ENCODE measurements at places on chromosomes 2 and 18.

- DNase-seq, result no peak
Observed at GRCh38 chr2:144322379-144322778, 197.5 kb downstream of the ZEB2 start.

- DNase-seq, result no peak
Observed at GRCh38 chr18:59833785-59834184, 66.0 kb upstream of the PMAIP1 start.

DNA sequence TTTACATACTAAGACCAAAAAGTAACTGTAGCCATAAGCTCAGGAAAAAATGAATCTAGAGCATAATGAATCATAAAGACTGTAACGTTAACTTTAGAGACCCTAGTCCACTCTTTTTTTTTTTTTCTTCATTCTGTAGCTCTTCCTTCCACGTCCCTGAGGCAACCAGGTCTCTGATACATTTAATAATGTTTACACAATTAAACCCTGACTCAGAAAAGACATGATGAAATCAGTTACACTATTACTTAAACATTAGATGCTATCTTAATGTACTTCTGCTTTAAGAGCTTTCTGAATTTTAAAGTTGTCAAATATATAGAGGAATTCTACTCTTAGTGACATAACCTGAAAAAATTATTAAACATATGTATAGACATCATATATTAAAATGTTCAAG, 1121.5 kb upstream of the DDX18 start:
- no peak for DNase-seq

- DNase-seq, result no peak
Observed at GRCh38 chr18:46160050-46160798, 56.0 kb downstream of the HAUS1 start.

DNA sequence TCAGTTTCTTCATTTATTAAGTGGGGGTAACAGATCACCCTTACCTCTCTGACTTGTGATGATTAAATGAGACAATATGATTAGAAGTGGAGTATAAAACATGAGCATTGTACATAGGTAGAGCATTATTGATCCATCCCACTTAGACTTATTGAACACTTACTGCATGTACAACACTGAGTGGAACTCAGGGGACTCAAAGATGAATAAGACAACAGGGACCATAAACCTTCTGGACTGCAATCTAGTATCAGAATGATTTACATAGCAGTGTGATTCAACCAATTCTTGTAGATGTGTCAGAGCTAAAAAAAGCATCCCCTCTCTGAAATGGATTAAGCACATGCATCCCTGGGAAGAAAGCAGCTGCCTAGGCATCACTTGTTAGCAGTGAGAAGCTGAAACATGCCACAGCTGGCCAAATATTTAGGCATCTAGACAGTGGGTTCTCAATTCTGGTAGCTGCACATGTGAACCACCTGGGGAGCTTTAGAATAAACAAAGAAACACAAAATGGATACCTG, 111.5 kb downstream of the CYRIA start:
- DNase-seq, result no peak

DNA sequence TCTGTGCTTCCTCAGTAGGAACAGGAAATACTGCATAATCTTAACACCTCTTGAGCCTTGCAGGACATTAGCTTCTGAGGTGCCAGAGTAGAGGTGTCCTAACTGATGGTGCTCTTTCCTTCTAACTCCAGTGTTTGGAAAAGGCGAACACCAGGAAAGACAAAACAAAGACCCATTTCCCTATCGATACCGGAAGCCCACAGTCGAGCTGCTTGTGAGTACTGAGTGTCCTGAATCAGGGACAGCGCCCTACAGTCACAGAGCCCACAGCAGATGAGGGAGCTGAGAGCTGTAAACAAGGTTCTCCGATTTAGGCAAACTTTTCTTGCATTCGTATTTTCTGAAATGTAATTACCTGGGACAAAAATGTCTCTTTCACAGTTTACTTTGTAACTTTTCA, 50.7 kb downstream of the SLC14A2 start:
- DNase-seq, result no peak

DNA sequence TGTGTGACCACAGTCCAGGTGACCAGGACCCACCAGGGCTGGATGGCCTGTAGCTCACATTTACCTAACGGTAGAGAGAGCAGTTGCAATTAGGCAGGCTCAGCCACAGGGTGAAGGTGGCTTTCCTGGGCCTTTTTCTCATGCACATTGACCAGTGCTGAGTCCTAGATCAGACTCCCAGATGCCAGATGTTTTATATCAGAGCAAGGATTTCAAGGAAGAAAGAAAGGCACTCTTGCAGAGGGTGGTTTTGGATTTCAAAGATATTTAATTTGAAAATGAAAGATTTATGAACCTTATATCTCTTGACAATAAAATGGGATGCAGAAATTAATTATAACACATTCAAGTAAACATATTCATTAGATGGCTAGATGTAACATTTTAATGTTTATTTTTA, 694.2 kb upstream of the GYPC start:
- DNase-seq, result no peak

DNA sequence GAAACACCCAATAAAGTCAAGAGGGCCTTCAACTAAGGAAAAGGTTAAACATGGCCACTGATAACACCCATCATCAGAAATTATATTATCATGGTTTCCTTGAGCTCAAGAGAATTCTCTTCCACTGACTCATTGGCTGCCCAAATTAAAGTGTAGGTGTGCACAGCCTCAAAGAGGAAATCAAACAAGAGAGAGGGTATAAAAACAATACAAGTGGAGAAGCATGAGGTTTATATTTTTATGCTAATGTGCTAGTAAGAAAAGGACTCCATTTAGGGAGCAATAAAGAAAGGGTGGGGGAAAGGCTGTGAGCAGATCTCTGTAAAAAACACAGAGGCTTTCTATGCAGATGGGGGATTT, 168.8 kb upstream of the VRK2 start:
- no peak for DNase-seq

DNA sequence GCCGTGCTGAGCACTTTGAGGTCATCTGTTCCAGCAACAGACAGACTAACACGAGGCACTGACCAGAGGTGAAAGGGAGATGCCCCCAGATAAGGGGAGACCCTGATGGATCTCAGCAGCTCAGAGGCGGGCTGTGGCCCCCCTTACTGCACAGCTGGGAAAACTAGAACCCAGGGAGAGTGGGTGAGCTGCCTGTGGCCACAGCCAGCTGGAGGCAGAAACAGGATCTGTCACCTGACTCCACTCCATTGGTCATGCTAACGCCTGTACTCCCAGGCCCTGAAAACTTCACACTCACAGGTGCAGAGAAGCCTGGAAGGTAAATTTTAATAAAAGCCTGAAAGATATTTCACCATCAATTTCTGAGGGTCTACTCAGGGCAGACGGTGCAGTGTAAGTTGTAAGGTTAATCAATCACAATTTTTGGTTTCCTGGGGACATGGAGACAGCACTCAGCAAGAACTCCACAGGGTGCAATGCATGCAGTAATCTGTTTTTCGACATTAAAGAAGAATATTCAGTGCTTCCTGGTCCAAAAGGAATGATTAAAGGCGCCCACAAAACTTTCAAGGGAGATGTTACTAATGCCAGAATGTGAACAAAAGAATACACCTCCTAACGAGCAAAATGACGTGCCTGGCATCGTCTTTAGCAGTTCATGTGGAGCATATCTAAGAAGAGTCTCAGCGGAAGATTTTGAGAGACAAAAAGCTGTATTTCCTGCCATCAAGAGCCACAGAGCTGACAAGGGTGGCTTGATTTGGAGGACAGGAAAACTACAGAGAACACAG, 173.4 kb downstream of the EIPR1 start:
- DNase-seq, result no peak

DNA sequence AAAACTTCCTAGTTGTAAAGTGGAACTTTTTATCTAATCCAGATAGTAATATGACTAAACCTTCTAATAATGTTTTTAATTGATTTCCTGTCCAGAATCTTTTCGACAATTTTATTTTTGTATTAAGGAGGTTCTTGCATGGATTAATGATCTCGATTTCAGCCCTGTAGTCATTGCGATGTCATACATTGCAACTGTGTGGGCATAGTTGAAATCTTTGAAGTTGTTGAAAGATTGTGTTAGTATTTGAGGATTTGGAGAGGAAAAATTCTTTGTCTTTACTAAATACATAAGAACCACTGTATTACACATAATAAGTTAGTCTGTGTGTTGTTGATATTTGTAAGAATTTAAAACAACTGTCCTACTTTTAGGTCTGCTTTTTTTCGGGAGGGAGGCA, 31.1 kb downstream of the ACSL3 start:
- DNase-seq, result no peak

DNA sequence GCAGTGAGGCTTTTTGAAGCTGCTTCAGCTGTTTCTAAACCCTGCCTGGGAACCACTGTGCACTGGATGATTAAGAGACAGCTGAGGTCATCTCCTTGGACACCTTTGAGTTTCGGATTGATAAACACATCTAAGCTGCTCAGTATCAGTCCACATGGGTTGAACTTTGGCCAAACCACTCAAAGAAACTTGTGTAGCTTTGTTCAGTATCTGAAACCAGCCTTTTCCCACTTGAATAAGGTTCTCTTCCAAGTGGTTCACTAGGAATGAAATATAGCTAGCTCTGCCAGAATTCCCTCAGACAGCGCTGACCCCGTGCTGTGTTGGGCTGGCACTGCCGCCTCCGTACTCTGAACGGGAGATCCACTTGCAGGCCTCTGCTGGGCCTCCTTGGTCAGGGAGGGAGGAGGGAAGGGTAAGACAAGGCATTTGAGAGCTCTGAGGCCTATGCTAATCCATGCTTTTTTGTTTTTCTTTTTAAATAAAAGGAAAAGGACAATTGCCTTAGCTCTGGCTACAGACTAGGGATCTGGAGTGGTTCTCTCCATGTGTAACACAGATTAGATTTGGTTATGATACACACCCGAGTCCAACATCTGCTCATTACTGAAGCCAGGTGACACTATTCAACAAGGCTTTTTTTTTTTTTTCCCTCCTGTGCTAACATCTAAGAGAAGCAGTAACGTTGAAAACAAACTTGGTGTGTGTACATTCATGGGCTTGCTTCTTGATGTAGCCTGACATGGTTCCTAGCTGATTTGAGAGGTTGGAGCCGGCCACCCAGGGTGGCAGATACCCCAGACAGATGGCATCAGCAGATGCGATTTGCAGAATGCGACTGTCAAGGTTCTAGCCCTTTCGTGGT, 67.7 kb downstream of the NCK2 start:
- DNase-seq, result no peak

DNA sequence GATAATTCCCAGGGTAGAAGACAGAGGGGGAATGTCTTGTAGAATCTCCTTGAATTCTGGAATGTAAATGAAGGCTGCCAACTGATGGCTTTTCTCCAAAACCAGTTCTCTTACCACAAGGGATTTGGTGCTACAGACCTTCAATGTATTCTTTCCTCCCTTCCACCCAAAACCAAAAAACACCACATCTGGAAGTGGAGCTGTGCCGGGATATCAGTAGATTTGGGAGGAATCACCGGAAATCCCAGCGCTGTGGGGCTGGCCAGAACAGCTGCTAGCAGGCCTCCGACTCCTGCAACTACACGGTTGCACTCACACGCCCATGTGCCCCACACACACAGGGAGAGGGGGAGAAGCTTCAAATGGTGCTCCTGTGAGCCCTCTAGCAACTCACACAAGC, 45.7 kb downstream of the RPL31 start:
- DNase-seq, result no peak

- DNase-seq, result no peak
Observed at GRCh38 chr2:241811201-241811951, 2.4 kb downstream of the NEU4 start.

DNA sequence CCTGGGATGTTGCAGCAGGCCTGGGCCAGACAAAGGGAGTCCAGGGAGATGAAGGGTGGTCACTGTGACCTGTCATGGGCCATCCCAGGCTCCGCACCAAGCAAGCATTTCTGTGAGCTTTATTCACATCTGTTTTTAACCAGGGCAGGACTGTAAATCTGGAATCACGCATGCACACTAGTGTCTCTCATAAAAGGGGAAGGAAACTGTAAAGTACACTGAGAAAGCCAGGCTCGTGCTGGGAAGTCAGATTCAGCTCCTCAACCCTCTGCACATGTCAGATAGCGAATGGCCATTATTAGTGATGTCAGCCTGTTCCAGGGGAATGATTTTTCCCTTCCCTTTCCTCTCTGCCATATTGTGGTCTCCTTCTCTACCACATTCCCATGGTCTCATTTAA, 818.6 kb upstream of the RAB6C start:
- no peak for DNase-seq

DNA sequence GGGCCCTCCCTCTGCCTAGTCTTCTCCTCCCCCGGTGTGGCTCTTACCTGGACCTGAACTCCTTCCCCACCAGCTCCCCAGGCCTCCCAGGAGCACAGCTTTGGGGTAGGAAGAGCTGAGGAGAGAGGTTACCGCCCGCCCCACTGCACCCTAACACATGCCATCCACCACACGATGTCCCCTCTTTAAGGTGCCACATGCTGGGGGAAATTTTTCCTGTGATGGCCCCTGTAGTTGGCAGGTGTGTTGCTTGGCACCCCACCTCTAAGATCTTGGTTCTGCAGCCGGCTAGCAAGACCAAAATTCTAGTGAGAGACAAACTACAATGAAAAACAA, 6.9 kb upstream of the TEX261 start:
- no peak for DNase-seq

DNA sequence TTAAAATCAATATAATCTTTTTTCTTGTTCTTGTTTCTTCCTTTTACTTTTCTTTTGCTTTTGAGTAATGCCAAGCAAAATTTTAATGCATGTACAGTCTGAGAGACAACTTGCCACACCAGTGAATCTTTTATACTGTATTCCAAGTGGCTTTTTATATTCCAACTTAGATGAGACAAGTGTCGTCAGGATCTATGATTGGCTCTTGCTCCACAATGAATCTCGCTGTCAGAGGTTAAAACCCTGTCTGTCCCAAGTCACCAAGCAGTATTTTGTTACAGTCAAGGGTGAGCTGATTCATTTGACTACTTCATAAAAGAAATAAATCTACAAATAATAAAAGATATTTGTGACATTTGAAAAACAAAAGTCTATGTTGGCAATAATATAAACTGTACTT, at the start of gene MSTN:
MSTN (minus strand) TSS at position 129 of the 400 bp plus-strand sequence. CDS start 133 bp downstream, outside the sequence.
- no peak for DNase-seq

GRCh38 chr2:30346471-30347169, 100.4 kb upstream of the LCLAT1 start:
- DNase-seq, result peak; percentile 41

DNA sequence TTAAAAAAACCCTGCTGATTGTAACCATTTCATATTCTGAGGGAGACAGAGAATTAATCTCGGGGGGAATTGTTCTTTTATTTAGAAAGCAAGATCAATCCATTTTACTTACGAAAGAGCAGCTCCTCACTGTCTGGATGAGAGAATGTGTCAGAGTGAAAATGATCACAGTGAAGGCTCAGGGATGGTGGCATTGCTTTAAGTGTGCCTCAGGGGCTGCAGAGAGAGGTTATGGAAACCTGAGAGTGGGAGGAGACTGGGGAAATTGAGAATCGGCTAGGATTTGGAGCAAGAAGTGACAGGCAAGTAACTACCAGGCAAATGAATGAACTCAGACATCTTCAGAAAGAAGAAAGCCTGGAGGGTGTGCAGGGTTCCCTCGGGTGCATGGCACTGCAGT, 34.2 kb downstream of the MRPL35 start:
- DNase-seq, result no peak

DNA sequence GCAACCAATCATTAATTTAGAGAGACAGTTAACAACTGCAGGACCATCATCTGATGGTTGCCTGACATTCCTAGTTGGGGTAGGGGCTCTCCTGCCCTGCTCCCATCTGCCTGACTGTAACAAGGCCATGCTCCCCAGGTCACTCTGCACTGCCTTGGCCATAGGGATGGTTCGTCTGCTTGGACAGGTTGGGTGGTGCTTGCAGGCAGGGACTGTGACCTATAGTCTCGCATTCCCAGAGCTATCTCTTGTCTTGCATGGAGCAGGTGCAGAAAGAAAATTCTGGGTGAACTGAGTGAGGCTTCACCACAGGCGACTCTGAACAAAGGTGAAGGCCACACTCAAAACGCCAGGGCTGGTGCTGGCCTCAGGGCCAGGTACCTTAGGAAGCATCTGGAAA, 64.7 kb downstream of the EMILIN2 start:
- DNase-seq, result no peak
